Central memory CD8-positive, alpha-beta T cell (primary cell): ENCODE measurements at places on chromosomes 2 and 18.
A peak's percentile ranks its signal among the peaks of the same experiment; 100 is the strongest.

- peaks cover 14% of the 10 kb centered on the region for H3K36me3 ChIP-seq
- DNase-seq = no peak
- no peaks in the 10 kb centered on the region for H3K27me3 ChIP-seq
- H3K4me3 ChIP-seq = no peak overlapping the region
- peaks cover 6% of the 10 kb centered on the region for H3K4me1 ChIP-seq
These were observed 19.8 kb upstream of the NFU1 start for GRCh38 chr2:69456950-69457445.

- H3K27ac ChIP-seq = no peak within 1 kb of the TSS
- peaks cover 15% of the 10 kb centered on the region for H3K4me1 ChIP-seq
- DNase-seq = no peak
- H3K36me3 ChIP-seq = no peaks in the 10 kb centered on the region
- peaks cover 65% of the 10 kb centered on the region for H3K27me3 ChIP-seq
- no peak within 1 kb of the TSS for H3K4me3 ChIP-seq
These were observed at the start of gene IL1R1 for GRCh38 chr2:102141970-102142828. Gene IL1R1, plus strand, starts transcription at chr2:102142746. Its CDS starts 14,979 bp downstream, at chr2:102157725.

GRCh38 chr2:85164145-85164569 lies 31.0 kb downstream of the TCF7L1 start:
- no peak overlapping the region for H3K4me3 ChIP-seq
- no peaks in the 10 kb centered on the region for H3K4me1 ChIP-seq
- no peak for DNase-seq
- H3K36me3 ChIP-seq = no peaks in the 10 kb centered on the region
- H3K27me3 ChIP-seq = peaks cover 64% of the 10 kb centered on the region

- H3K27ac ChIP-seq = no peak overlapping the region
- no peaks in the 10 kb centered on the region for H3K36me3 ChIP-seq
- H3K4me3 ChIP-seq = no peak overlapping the region
- DNase-seq = no peak
These were observed 32.8 kb upstream of the DNAH7 start for GRCh38 chr2:196101325-196101991.

DNA sequence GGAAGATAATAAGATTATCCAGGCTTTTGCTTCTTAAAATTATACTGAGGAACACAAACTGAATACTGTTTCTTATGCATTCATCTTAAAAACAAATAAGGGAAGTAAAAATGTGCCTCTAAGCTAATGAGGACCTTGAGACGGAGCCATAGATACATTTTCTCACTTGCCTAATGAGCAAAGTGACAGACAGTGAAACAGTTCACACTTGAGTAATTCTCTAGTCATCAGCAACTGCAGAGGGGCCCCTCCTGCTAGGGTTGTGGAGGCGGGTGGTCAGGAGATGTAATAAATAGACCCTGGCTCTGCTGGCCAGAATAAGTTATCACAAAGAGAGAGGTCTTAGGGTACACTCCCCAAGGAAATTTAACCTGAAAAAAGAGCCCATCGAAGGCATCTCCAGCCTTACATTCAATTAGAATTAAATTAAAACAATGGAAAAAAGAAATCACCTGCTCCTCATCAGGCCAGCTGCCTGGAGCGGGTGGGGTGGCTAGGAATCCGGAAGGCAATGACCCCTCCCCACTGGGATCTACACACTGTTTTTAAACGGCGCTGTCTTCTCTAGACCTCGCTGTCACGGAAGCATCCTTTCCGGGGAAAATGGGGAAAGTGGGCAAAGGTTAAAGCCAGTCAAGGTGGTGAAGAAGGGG lies 32.6 kb upstream of the INSIG2 start:
- peaks cover 51% of the 10 kb centered on the region for H3K27me3 ChIP-seq
- H3K36me3 ChIP-seq = no peaks in the 10 kb centered on the region
- no peak overlapping the region for H3K4me3 ChIP-seq

GRCh38 chr18:79422022-79422782 lies 26.5 kb downstream of the NFATC1 start:
- H3K27me3 ChIP-seq = no peaks in the 10 kb centered on the region
- DNase-seq = no peak
- H3K36me3 ChIP-seq = peaks cover 22% of the 10 kb centered on the region
- no peak overlapping the region for H3K4me3 ChIP-seq

DNA sequence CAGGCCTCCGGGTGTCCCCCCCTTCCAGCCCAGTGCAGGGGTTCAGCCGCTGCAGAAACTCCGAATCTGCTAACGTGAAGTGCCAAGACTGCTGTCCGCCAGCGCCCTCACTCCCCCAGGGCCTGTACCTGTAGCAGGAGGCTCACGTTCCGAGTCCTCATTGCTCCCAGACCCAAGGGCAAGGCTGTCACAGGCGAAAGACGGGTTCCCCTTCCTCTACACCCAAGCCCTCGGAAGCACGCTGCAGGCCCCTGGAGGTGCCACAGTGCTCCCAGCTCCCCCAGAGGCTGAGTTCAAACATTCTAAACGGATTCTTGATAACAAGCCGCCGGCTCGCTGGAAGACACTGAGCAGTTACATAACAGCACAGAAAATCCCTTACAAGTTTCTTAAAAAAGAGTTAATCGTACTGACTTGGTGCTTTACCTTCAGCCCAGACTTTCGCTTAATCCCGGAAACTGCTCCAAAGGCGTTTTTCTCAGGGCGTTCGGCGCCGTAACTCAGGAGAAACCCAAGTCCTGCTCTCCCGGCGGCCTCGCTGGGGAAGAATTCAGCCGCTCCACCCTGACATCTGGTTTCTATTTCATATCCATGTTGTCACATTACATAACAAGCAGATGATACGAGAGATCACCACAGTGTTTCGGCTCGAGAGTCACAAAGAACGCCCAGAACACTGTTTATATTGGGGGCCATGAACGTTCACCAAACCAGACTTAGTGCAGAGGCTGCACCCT lies 92.0 kb downstream of the HDAC4 start:
- peaks cover 17% of the 10 kb centered on the region for H3K4me1 ChIP-seq
- no peaks in the 10 kb centered on the region for H3K27me3 ChIP-seq
- H3K27ac ChIP-seq = no peak overlapping the region
- DNase-seq = no peak
- H3K36me3 ChIP-seq = no peaks in the 10 kb centered on the region

DNA sequence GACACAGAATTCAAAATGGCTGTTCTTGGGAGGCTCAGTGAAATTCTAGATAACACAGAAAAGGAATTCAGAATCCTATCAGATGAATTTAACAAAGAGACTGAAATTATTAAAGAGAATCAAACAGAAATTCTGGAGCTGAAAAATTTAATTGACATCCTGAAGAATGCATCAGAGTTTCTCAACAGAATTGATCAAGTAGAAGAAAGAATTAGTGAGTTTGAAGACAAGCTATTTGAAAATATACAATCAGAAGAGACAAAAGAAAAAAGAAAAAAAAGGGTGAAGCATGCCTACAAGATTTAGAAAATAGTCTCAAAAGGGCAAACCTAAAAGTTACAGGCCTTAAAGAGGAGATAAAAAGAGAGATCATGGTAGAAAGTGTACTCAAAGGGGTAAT lies 12.0 kb upstream of the RANBP2 start:
- peaks cover 11% of the 10 kb centered on the region for H3K27me3 ChIP-seq
- no peak overlapping the region for H3K4me3 ChIP-seq
- DNase-seq = no peak
- no peak overlapping the region for H3K27ac ChIP-seq
- peaks cover 1% of the 10 kb centered on the region for H3K36me3 ChIP-seq
- no peaks in the 10 kb centered on the region for H3K4me1 ChIP-seq

GRCh38 chr2:54609241-54609640 lies 114.2 kb upstream of the EML6 start:
- peaks cover 26% of the 10 kb centered on the region for H3K36me3 ChIP-seq
- no peak overlapping the region for H3K4me3 ChIP-seq
- DNase-seq = no peak
- no peaks in the 10 kb centered on the region for H3K27me3 ChIP-seq

GRCh38 chr2:180742801-180743200 lies 237.6 kb upstream of the UBE2E3 start:
- peaks cover 36% of the 10 kb centered on the region for H3K27me3 ChIP-seq
- DNase-seq = no peak
- no peaks in the 10 kb centered on the region for H3K36me3 ChIP-seq
- H3K27ac ChIP-seq = no peak overlapping the region

DNA sequence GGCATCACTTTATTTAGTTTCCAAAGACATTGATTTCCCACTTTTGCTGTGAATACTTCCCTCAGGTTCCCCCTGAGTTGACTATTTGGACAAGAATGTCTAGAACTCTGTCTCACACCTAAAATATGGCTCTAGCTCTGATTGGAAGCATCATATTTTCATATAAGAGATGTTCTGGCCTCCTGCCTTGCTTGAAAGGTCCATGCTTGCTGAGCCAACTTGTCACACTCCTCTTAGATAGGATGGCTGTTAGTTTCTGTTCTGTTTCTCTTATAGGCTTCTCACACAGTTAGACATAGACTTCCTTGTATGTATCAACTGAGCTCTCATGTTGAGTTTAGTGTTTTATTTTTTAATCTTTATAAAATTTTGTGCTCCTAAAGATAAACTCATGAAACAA lies 87.1 kb downstream of the CNTNAP5 start:
- no peak overlapping the region for H3K27ac ChIP-seq
- H3K36me3 ChIP-seq = no peaks in the 10 kb centered on the region
- H3K27me3 ChIP-seq = no peaks in the 10 kb centered on the region
- no peaks in the 10 kb centered on the region for H3K4me1 ChIP-seq

DNA sequence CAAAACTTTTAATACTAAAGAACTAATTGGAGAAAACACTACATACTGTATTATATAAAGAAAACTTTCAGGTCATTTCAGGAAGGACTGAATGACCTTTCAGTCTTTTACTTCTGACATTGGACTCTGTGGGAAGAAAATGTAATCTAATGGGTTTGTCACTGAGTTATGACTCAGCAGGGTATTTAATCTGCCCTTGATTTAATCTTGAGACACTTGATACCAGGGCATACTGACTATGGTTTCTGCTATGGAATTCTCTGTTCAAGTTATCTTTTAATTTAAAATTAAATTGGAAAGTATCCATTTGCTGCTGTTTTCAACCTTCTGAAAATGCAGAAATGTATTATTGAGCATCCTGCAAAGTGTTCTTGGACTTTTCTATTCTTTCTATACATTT lies 354.2 kb upstream of the GALNT5 start:
- H3K4me1 ChIP-seq = no peaks in the 10 kb centered on the region
- H3K4me3 ChIP-seq = no peak overlapping the region
- DNase-seq = no peak

GRCh38 chr18:60053747-60054304 lies 154.0 kb downstream of the PMAIP1 start:
- H3K4me3 ChIP-seq = no peak overlapping the region
- H3K27ac ChIP-seq = no peak overlapping the region
- no peaks in the 10 kb centered on the region for H3K4me1 ChIP-seq

GRCh38 chr2:160581035-160581434 lies 87.4 kb upstream of the RBMS1 start:
- no peak for DNase-seq
- no peak overlapping the region for H3K4me3 ChIP-seq
- H3K27me3 ChIP-seq = no peaks in the 10 kb centered on the region
- no peak overlapping the region for H3K27ac ChIP-seq
- no peaks in the 10 kb centered on the region for H3K36me3 ChIP-seq

GRCh38 chr18:63410792-63411191 lies 11.5 kb downstream of the VPS4B start:
- H3K4me1 ChIP-seq = peaks cover 40% of the 10 kb centered on the region
- H3K36me3 ChIP-seq = peaks cover 59% of the 10 kb centered on the region
- peak overlapping the region; percentile 48 for H3K27ac ChIP-seq
- DNase-seq = no peak
